ENCODE measurements at places on chromosomes 4 and X. TPM values are rescaled to one million over a fixed set of nuclear protein-coding genes. Genes with fewer than 3 reads are reported as not detected.

The SULT1B1 gene
- total RNA-seq: 0.11 TPM

The RWDD4 gene
- 19.2 TPM for total RNA-seq

The NRK gene
- 18.3 TPM for total RNA-seq

GRCh38 chrX:153647461-153648357 lies 706 bp downstream of the DUSP9 start:
- DNase-seq: no peak
- H3K27ac ChIP-seq: no peak overlapping the region

DNA sequence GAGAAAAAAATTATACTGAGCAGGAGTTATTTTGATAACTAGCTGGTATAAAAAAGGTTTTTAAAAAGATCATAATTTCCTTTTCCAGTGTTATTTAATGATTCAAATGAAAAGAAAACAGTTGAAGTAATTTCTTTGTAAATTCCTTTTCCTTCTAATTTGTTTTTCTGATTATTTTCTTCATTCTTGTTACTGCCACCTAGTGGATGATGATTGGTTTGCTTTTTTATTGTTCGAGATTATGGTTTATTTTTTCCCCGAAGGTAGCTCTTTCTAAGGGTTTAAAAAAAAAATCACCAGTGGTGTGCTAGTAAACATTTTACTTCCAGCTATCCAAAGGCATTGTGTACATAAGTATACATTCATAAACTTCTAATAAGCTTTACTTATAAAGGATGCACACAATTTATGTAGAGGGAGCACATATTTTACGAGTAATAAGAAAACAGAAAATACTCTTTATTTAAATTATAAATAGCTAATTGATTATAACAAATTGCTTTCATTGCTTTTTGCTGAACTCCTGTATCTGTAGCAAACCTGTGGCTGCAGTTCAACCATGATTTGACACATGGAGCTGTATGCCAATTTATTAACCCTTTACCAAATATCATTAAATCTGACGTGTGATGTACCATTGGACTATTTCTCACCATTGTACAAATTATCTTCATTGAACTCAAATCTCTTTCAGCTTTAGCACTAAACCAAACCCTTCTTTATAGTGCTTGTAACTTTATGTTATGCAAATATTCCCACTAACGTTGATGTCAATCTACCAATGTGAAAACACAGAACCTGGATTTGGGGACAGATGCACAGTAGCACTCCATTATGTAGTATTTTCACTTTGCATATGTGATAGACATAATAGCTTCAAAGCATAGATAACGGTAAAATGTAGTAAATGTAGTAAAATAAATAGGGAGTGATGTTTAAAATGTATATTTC lies 97.8 kb upstream of the ANK2 start:
- H3K36me3 ChIP-seq: no peaks in the 10 kb centered on the region
- H3K4me1 ChIP-seq: no peaks in the 10 kb centered on the region
- DNase-seq: peak; percentile 2
- H3K27me3 ChIP-seq: no peaks in the 10 kb centered on the region

GRCh38 chr4:120432301-120432860 lies 365.7 kb upstream of the MAD2L1 start:
- no peak overlapping the region for H3K4me3 ChIP-seq
- no peaks in the 10 kb centered on the region for H3K27me3 ChIP-seq
- no peaks in the 10 kb centered on the region for H3K4me1 ChIP-seq

DNA sequence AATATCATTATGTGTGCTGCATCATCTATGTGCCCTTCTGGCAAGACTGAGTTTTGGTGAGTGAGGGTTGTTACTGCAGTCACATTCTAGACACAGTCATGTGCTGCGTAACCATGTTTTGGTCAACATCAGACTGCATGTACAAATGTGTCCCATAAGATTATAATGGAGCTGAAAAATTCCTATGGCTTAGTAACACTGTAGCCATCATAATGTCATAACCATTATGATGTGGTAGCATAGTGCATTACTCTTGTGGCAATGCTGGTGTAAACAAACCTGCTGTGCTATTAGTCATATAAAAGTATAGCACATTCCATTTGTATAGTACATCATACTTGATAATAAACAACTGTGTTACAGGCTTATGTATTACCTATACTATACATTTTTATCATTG lies 198.1 kb upstream of the NUDT6 start:
- peaks cover 3% of the 10 kb centered on the region for H3K4me1 ChIP-seq
- H3K36me3 ChIP-seq: no peaks in the 10 kb centered on the region
- DNase-seq: peak; percentile 46
- H3K27me3 ChIP-seq: no peaks in the 10 kb centered on the region
- H3K4me3 ChIP-seq: no peak overlapping the region
- H3K27ac ChIP-seq: peak overlapping the region; percentile 15

DNA sequence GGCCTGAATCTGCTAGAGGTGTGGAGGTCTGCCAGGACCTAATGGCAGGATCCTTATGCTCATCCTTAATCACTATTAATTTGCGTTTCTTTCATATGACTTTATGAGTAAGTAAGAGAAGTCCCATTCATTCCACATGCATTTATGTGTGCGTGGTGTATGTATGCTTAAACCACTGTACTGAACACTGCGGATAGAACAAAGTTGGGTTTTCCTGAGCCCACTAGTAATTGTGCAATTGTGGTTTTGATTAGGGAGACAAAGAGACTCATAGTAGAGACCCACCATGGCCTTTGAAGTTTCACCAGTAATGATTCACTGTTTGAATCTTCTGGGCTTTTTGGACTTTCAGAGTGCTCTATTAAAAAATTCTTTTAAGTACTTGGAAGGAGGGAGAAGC lies 498.5 kb upstream of the DIPK2B start:
- no peaks in the 10 kb centered on the region for H3K36me3 ChIP-seq
- peak; percentile 61 for DNase-seq
- H3K27me3 ChIP-seq: no peaks in the 10 kb centered on the region
- H3K27ac ChIP-seq: no peak overlapping the region
- H3K4me3 ChIP-seq: no peak overlapping the region
- H3K4me1 ChIP-seq: no peaks in the 10 kb centered on the region
